BE2C (cell line): ENCODE measurements at places on chromosomes 1 and 21.

- DNase-seq = no peak
Measured at GRCh38 chr21:43926196-43926595, 61.2 kb downstream of the AGPAT3 start.

DNA sequence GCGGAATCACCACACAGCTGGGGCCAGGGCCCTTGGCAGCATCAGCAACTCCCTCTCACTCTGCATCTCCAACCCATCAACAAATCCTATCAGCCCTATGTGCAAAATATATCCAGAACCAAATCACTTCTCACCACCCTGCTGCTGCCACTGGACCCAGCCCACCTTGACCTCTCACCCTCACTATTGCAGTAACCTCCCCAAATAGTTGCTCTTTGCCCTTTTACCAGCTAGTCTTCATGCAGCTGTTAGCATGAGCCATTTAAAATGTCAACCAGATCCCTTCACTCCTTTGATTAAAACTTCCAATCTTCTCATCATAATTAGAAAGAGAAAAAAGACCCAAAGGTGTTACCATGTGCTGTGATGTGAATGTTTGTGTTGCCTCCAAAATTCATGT is 155.7 kb upstream of the IRF2BP2 start:
- DNase-seq = no peak

DNA sequence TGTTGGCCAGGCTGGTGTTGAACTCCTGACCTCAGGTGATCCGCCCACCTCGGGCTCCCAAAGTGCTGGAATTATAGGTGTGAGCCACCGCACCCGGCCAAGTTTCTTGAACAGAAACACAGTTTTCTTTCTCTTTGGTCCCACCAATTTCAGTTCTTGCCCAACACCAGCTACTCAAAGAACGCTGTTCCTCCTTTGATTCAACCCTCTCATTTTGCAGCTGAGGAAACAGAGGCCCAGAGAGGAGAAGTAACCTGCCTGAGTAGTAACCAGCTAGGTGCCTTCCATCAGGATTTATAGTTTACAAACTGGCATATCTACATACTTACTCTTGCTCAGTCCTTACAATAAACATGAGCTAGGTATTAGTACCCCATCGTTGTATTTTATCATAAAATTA is 119.9 kb downstream of the SYF2 start:
- DNase-seq = no peak

- DNase-seq = no peak
Measured at GRCh38 chr1:203990118-203990517, 82.8 kb upstream of the SOX13 start.

DNA sequence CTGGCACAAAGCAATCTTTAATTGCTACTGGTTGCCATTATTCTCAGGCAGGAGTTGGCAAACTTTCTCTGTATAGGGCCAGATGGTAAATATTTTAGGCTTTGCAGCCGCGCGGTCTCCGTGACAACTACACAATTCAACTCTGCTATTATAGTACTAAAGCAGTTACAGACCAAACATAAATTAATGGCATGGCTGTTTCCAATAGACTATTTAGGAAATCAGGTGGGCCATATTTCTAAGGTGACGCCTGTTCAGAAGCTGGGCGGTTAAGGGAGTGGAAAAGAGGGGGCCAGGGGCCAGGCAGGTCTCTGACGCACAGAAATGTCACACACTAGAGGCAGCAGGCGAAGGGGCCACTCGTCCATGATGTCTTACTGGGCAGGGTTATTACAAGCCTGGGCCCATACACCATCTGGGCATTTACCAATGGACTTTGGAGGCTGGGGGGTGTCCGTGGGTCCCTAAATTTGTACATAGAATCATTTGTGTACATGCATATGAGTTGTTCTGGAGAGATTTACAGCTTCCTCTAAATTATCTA is 80.1 kb downstream of the STUM start:
- DNase-seq = no peak

DNA sequence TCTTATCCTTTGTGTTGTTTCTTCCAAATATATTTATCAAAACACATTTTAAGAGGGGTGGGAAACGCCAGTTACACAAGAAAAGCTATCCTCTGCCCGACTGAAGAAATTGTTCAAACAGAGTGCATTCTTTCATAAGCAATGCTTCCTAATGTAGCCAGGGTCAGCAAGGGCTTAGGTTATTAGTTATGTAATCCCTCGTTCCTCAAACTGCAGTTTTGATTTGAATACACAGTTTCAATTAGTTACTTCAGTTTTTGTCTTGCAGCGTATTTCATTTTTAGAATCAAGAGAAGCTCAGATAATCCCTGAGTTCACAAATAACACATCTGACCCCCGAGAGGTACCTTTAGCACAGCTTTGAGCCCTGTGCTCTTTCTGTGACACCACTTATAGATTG is 141.7 kb upstream of the NRIP1 start:
- no peak for DNase-seq

- no peak for DNase-seq
Measured at GRCh38 chr1:56322211-56322610, 257.2 kb downstream of the PLPP3 start.

- DNase-seq = no peak
Measured at GRCh38 chr1:31985430-31985829, 28.2 kb upstream of the KHDRBS1 start.

DNA sequence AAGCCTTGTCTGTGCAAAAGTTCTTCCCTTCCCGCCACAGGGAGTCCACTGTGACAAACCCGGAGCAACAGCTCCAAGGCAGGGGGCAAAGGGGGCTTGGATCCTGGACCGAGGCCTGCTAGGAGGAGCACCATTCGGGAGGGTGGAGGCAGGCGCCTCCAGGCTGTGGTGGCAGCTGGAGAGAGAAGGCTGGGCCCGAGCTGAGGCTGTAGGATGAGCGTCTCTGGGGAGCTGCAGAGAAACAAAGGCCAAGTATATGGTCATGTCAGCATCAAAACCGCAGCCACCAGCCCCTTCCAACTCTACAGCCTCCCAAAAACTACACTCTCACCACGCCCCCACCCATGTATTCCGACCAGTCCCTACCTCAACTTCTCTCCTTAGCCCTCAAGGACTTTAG is 579 bp downstream of the SH3BP5L start:
- no peak for DNase-seq

DNA sequence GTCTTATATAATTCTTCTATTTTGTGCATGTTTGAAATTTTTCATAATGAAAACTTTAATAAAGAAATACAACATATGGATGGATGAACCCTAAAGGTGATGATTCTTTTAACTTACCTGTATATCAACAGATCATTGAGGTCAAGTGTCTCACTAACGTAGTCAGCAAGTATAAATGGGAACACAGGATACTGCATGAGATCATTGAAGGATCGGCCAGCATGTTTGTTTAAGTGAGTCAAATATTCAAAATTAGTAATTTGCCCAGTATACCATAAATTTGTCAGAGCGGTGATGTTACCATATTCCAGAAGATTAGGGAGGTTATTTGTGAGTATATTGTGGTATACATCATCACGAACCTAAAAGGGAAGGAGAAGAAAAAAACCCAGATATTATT is 71.0 kb upstream of the GNG4 start:
- DNase-seq = no peak

DNA sequence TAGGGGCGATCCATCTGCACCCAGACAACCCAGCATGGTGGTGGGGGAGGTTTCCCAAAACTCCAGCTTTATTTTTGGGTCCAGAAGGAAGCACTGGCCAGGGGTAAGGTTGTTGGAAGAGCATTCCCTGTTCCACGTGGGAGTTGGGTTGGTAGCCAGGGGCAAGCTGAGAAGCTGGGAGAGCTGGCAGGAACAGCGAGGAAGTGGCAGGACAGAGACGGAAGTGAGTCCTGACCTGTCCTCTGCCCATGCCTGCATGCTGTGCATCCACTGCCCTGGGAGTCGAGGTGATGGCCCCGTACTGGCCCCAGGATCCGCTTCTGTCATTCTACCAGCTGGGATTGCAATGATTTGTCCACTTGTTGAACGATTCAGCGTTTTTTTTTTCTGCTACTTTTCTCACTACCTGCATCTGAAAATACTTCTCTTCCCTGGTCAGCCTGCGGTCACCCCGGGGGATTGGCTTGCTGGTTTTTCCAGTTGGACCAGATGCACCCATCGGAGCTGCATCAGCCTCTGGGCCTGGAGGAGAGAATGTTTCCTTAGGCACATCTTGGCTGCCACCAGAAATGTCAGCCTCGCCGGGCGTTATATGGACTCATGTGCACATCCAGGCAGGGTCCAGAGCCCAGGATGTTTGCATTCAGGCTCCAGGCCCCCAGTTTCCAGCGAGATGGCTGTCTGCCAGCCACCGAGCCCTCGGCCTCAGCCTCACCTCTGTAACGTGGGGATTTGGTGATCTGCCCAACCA is 28.3 kb upstream of the TMPRSS2 start:
- DNase-seq = no peak

DNA sequence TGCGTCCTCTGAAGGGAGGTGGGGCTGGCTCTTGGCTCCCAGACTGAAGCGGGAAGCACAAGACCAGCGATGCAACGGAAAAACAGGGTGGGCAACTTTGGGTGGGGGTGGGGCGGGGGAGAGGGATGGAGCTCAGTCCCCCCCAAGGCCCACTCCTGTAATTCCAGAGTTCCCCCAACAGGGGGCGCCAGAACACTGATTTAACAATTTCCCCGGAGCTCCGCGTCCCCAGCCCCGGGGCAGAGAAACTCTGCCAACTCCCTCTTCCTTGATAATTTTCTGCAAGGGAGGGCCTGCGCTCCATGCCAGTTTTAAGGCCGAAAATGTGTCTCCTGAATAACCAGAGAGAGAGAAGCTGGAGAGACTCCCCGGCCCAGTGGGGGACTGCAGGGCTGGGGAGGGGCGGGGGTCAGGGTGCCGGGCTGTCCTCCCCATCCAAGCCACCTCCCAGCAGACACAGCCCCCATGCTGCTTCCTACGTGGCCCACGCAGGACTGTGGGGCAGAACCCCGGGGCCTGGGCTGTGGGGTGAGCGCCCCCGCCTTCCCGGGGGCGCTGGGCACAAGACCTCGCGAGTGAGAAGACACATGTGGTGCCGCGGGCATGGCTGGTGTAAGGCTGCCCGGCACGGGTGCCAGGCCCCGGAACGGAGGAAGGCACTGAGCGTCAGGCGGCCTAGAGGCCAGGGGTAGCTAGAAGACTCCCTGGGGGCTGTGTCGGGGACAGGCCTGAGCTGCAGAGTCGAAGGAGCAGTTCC is 51.4 kb downstream of the KIF21B start:
- DNase-seq = peak; percentile 79

- DNase-seq = no peak
Measured at GRCh38 chr1:39360731-39361130, 130.7 kb upstream of the BMP8A start.

GRCh38 chr1:7298145-7298544 is 473.0 kb upstream of the VAMP3 start:
- no peak for DNase-seq

GRCh38 chr1:100896481-100896982 is 642 bp downstream of the SLC30A7 start:
- peak; percentile 13 for DNase-seq
